Activated naive CD4-positive, alpha-beta T cell treated with Interleukin-2 at 50 U/mL for 16 hours (primary cell): ENCODE measurements at places on chromosomes 1 and 21.
A peak's percentile ranks its signal among the peaks of the same experiment; 100 is the strongest.

- DNase-seq = no peak
Measured at GRCh38 chr1:214901718-214902117, 180.8 kb upstream of the KCNK2 start.

DNA sequence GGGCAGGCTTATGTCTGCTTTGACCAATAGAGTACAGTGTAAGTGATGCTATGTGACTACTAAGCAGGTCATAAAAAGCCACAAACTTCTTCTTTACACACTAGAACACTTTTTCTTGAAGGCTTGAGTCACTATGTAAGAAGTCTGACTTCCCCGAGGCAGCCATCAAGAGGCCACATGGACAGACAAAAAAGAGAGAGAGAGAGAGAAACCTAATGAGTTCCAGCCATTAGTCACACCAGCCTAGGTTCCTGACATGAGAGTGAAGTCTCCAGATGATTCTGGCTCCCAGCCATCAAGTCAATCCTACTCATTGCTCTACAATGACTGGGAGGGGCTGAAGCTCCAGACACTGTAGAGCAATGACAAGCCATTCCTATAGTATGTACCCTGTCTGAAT is 101.4 kb downstream of the LHX9 start:
- DNase-seq = no peak

GRCh38 chr1:66626261-66626660 is 92.3 kb downstream of the SGIP1 start:
- DNase-seq = no peak

DNA sequence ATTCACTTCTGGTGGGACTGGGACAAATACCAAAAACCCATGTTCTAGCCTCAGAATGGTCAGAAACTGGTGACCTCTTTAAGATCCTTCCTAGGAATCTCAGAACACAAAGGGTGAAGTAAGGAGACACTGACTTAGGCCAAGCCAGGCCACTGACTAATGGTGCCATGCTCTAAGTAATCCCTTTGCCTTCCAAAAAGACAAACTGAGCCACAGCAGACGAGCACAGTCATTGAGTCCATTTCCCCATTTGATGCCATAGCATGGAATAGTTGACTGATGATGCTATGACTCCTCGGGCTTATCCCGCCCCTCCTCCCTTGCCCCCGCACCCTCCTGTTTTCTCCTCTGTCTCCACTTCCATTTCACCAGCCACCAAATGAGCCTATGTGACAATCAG is 145.8 kb upstream of the ZNF648 start:
- DNase-seq = no peak

DNA sequence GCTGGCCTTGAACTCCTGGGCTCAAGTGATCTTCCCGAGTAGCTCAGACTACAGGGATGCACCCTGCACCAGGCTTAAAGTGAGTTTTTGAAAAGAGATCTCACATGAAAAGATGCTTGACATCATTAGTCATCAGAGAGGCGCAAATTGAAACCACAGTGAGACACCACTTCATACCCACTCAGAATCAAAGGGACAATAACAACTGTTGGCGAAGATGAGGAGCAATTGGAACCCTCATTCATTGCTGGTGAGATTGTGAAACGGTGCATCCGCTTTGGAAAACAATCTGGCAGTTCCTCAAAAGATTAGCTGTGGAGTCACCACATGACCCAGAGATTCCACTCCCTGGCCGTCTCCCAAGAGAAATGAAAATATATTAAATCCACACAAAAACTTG is 122.3 kb downstream of the PGBD5 start:
- no peak for DNase-seq

DNA sequence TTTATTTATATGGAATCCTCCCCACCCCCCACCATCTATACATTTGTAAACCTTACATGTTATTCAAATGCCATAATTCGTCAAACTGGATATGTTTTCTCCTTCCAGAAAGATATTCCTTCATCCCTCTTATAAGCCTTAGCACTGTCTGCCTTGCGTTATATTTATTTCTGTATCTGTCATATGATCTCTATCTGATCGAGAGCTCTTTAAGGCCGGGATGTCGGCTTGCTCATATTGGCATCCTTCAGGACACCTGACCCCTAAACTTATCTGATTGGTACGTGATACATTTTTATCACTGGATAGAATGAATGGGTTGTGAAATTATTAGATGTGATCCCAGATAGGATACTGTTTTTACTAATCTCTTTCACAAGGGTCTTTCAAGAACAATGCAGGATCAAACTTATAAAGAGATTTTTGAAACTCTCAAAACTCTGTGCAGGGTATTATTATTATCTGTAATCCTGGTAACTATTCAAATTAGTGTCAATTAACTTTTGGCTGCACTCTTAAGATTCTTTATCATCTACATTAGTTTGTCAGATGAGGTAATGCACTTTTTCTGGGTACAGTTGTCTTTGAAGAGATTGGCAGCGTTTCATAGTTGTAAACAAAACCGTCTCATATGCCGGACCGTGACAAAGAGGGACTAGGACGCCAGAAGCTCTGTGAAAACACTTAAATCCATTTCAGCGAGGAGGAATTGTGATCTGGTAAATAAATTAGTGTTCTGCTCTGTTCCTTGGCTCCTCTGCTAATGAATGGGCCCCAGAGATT is 152.0 kb downstream of the KIF26B start:
- no peak for DNase-seq

DNA sequence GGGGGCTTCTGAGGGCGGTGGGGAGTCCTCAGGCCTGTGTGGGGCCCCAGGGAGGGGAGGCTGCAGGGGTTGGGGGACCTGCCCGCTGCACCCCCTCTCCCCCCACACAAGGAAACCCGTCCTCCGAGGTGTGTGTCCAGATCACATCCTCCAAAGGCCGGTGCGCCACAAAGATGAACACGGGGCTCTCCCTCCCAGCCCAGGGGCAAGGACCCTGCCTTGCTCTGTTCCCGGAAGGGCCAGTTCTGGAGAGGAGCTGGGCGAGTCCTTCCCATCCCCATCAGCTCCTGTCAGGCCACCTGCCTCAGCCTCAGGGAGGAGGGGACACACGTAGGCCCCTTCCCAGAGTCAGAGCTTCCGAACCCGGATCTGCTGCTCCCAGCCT is 2.5 kb upstream of the TTLL10 start:
- DNase-seq = no peak

GRCh38 chr1:19704247-19705113 is 39.8 kb downstream of the HTR6 start:
- peak; percentile 66 for DNase-seq

DNA sequence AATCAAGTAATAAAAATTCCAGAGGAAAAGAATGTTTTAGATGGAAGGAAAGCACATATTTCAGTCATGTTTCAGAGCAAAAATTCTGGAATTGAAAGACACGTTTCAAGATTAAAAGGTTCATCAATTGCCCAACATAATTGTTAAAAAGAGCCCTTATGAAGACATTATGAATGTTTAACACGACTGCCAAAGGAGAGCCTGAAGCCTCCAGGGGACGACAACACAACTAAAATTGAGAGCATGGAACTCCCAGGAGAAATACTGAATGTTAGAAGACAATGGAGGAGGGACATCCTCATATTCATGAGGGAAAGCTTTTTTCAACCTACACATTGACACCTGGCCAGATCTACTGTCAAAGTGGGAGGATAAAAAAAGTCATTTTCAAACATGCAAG is 16.0 kb downstream of the OR2T11 start:
- peak; percentile 50 for DNase-seq

- peak; percentile 12 for DNase-seq
Measured at GRCh38 chr21:35428489-35428888, 379.4 kb upstream of the RUNX1 start.

DNA sequence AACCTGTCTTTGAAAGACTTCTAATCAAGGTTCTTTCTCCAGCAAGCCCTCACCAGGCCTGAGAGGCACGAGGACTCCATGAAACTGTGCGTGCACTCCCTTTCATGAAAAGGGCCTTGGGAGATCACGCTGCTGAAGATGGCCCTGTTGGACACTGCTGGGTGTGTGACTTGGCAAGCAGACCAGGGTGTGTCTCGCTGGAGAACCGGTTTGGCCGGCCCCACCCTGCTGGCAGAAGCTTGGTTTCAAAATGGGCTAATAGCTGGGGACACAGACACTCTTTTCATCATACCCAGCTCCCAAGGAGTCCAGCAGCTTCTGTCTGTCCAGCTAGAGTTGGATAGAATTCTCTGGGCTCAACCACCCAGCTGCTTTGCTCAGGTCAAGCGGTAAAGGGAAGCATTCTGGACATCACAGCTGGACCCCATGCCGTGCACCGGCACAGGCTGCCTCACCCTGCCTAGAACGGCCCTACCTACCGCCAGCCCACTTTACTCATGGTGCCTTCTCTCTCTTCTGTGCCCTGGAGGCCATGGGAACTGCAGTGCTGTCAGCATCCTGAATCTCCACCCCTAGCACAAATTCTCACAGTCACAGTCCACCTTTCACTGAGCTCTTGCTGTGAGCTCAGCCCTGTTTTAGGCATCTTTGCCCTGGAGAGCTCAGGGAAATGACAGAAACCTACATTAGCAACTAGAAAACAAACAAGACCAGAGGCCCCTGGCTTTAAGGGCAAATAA is 24.6 kb downstream of the PKP1 start:
- DNase-seq = no peak

- DNase-seq = no peak
Measured at GRCh38 chr1:216173376-216173995, 249.8 kb downstream of the USH2A start.

GRCh38 chr1:23837908-23838307 is 12.7 kb upstream of the HMGCL start:
- no peak for DNase-seq

DNA sequence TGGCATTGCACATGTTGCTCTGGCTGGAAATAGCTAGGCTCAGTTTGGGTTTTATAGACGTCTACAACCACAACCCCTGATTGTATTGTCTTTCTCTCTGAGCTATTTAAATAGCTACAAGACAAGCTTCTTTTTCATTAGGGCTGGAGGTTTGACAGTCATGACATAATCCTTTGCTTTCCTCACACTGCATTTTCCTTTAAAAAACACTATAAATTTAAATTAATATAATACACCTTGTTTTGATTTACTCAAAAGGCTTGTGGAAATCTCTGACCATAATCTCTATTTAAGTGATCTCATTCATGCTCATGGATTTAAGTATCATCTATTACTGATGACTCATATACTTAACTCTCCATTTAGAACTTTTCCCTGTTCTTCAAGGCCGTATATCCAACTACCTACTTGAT is 50.4 kb upstream of the PTGFR start:
- no peak for DNase-seq

GRCh38 chr1:158212320-158212719 is 31.6 kb downstream of the CD1D start:
- no peak for DNase-seq

DNA sequence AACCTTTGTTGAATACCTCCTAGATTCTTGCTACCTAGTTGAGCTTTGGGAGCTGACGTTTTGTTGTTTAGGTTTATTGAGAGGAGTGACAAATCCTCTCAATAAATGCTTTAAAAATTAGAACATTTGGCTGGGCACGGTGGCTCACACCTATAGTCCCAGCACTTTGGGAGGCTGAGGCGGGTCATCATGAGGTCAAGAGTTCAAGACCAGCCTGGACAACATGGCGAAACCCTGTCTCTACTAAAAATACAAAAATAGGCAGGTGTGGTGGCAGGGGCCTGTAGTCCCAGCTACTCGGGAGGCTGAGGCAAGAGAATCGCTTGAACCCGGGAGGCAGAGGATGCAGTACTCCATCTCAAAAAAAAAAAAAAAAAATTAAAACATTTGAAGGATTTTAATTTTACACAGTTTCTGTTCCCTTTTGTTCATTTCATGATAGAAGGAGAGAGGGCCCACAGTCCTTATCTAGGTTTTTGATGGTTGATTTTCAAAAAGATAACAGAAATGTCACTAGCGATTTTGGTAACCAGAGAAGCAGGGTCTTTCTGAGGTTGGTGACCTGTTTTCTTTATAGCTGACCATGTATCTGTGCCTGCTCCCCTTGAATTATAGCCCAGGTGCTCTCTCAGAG is 44.2 kb upstream of the PIGV start:
- no peak for DNase-seq

GRCh38 chr1:57506941-57507340 is 83.1 kb upstream of the DAB1 start:
- DNase-seq = no peak

GRCh38 chr21:34344584-34344983 is 19.2 kb upstream of the KCNE2 start:
- no peak for DNase-seq

- no peak for DNase-seq
Measured at GRCh38 chr1:41152622-41153044, 89.5 kb downstream of the SCMH1 start.

- DNase-seq = no peak
Measured at GRCh38 chr1:67614511-67614934, 70.5 kb upstream of the GADD45A start.

- DNase-seq = no peak
Measured at GRCh38 chr1:39529901-39530535, 38.6 kb downstream of the BMP8A start.

- no peak for DNase-seq
Measured at GRCh38 chr1:53394306-53394705, 64.9 kb upstream of the DMRTB1 start.

DNA sequence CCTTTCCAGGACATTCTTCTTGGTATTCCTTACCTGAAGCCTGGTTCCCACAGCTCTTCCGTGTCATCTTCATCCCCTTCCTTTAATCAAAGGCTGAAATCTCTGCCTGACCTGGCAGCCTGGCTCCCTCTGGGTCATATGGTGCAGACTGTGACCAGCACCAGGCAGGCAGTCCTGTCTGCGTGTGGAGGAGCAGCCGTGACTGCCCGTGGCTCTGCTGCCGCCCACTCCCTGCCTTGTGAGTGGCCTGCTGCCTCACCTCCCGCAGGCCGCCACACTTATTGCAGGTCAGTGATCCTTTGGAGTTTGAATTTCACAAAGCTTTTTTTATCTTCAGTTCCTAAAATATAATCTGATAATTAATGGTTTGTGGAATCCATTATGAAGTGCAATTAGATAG is 36.2 kb upstream of the EPHA8 start:
- DNase-seq = no peak

DNA sequence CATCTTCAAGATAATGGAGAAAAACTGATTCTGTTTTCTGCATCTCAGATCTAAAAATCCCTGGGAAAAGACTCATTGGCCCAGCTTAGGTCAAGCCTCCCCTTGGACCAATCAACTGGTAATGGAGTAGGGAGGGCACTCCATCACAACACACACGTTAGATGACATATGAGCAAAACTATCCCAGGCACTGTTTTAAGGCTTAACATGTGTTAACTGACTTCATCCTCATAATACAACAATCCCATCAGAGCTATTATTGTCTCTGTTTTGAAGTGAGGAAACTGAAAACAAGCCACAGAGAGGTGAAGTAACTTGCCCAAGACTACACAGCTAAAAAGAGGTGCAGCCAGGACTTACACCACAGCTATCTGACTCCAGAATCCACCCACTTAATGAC is 14.7 kb upstream of the CITED4 start:
- DNase-seq = no peak

DNA sequence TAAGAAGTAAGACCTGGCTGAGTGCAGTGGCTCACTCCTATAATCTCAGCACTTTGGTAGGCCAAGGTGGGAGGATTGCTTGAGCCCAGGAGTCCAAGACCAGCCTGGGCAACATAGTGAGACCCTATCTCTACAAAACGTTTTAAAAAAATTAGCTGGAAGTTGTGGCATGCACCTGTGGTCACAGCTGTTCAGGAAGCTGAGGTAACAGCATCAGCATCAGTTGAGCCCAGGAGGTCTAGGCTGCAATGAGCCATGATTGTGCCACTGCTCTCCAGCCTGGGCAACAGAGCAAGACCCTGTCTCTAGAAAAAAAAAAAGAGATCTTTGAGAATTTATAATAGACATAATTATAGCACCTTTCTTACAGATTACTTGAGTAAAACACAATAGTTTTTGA is 36.0 kb downstream of the AGL start:
- no peak for DNase-seq

- DNase-seq = no peak
Measured at GRCh38 chr1:228405200-228405978, 1.2 kb downstream of the TRIM11 start.

- DNase-seq = no peak
Measured at GRCh38 chr1:19072285-19072981, 116.0 kb upstream of the IFFO2 start.
